Fibroblast of skin of scalp (primary cell): ENCODE measurements at places on chromosomes 2 and 18.

- DNase-seq, result no peak
Measured at GRCh38 chr2:25098056-25098455, 56.2 kb downstream of the EFR3B start.

DNA sequence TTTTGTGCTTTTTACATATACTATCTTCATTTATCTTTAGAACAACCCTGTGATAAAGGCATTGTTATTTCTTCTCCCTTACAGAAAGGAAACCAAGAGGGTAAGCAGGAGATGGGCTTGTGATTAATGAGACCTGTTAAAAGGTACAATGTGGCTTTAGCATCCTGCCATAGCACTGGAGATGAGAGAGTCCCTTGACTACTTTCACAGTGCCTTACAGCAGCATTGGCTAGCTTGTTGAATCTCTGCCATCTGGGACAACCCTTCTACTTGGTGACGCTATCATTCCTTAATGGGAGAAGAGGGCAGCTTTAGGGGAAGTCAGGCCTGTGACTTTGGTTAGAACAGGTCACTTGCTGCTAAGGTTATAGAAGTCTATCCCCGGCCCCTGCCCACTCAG, 68.1 kb upstream of the LYPD6B start:
- DNase-seq, result no peak

- no peak for DNase-seq
Measured at GRCh38 chr2:29166242-29167039, 51.2 kb downstream of the CLIP4 start.

DNA sequence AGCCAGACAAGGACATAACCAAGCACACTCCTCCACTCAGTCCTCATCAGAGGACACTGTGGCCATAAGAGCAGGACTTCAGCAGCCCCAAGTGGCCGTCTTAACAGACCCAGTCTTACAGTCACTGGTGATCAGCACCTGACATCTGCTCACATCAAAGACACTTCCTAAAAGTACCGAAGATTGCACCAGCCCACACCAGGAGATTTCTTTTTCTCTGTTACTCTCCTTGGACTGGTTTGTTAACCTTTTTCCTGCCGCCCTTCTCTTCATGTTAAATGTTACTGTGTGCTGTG, 44.1 kb downstream of the MRPS5 start:
- DNase-seq, result no peak

- no peak for DNase-seq
Measured at GRCh38 chr2:109247340-109247739, 118.3 kb downstream of the SH3RF3 start.

DNA sequence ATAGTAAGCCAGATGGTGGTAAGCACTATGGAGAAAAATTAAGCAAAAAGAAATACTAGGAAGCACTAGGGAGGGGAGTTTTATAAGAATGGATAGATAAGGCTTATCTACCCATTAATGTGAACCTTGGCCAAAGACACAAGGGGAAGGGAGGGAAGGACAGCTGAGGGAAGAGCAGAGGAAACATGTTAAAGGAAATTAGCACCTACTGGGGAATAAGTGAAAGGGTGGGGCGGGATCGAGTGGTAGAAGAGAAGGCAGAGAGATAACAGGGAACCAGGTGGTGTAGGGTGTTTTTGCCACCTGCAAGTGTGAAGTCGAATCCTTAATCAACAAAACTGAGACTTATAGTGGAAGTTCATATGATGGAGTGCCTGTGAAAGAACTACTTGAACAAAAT, 1.7 kb downstream of the UNC80 start:
- DNase-seq, result no peak

GRCh38 chr2:122273785-122274419, 518.5 kb downstream of the TSN start:
- no peak for DNase-seq

DNA sequence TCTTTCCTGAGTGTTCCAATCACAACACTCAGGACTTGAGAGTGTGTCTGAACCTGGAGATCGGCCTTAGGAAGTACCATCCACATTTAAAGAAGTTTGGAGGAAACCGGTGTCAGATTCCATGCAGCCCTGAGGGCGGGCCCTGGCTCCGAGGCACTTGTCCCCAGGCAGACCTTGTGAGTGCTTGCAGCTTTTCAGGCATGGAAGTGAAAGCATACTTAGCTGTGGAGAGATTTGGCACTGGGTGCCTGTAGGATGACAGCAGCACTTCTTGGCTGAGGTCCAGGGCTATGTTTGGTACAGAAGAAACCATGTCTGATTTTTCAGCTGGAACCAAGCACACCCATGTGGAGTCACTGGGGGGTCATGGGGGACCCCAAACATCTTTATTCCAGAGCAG, 230.8 kb downstream of the SEPTIN10 start:
- peak; percentile 83 for DNase-seq

DNA sequence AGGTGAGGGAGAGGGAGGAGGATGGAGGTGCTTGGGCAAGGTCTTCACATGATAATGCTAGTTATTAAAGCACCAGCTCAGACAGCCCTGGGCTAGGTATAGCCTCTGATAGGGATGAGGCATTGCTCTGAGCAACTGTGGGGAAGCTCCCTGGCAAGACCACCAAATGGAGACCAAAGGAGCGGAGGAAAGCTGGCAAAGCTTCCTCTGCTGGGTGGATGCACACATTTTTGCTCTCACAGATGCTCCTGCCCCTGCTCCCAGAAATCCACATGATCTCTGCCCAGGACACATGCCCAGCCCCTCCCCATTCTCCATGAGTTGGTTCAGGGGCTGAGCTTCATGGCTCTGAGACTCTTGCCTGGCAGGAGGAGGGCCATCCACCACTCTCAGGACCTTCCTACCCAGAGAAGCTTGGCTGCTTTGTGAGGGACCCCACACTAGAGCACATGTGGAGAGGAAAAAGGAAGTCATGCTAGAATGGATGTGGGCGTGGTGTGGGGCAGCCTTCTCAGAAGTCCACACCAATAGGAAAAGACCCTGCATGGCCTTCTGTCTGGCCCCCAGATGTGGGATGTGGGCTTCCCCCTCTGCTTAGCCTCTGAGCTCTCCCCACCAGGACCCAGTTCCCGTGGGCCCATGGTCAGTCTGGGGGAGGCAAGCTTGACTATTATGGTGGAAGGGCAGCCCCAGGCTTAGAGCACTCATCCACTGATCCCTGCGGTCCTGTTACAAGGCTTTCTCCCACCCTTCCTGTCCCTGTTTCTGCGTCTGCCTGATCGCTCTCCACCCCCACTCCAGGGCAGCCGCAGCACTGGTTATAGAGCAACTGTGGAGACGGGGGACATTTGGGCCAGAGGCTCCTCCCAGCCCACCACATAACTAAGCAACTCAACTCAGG, 10.5 kb upstream of the CYP26B1 start:
- no peak for DNase-seq

- DNase-seq, result no peak
Measured at GRCh38 chr2:20044778-20045177, 6.7 kb downstream of the LAPTM4A start.

DNA sequence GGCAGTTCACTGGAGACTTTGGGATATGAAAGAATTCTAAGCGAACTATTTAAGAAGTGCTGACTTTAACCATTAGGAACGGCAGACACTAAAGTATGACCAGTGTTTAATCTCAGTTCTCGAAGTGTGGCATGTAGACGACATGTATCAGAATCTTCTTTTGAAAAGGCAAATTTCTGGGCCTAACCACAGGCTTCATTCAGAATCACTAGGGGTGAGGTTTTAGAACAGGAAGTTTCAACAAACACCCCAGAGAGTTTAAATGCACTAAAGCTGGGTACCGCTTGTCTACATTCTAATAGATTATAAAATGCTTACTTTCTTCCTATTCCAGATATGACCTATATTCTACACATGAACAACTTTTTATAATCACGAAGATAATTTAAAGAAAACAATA, 180.3 kb downstream of the ANKRD44 start:
- DNase-seq, result no peak
